ENCODE measurements at places on chromosomes 7 and 10.
A peak's percentile ranks its signal among the peaks of the same experiment; 100 is the strongest.

DNA sequence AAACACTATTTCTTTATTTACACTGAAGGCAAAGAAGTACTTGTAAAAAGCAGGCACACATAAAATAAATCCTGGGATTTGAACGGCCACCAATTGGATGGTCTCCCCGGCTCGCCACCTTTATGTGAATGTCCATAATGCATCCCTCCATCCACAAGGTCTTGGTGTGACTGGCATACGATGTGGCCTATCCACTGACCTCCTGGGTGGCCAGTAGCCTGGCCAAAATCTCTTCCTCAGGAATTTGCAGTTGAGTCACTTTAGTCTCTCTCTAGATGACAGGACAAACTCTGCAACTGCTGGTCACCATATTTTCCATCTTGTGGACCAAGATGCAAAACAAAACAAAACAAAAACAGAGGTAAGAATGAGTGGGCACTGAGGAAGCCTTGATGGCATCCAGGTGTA is 39.1 kb downstream of the CDK1 start:
- no peak for DNase-seq

DNA sequence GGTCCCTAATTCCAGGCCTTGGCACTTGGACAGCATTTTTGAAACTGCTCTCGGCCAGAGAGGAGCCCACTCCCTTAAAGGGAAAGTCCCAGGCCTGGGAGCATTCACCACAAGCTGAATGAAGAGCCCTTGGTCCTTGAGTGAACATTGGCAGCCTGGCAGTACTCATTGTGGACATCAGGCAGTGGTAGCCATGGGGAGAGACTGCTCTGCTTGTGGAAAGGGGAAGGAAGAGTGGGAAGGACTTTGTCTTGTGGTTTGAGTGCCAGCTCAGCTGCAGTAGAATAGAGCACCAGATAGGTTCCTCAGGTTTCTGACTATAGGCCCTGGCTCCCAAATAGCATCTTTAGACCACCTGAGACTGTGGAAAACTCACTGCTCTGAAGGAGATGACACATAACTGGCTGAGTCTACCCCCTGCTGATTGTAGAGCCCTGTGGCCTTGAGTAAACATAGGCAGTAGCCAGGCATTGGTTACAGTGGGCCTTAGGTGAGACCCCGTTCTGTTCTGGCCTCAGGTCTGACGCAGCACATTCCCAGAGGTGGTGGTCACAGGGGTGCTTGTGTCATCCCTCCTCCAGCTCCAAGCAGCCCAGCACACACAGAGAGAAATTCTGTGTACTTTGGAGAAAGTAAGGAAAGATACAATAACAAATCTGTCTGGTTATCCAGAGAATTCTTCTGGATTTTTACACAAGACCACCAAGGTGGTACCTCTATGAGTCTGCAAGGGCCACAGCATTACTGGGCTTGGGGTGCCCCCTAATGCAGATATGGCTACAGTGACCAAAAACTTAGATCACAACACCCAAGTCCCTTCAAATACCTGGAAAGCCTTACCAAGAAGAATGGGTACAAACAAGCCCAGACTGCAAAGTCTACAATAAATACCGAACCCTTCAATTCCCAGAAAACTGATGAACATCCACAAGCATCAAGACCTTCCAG is 153.8 kb downstream of the GNAI1 start:
- peak; percentile 40 for DNase-seq

- no peak for DNase-seq
Measured at GRCh38 chr10:112912410-112912928, 37.6 kb upstream of the TCF7L2 start.

GRCh38 chr7:2251841-2252771 is 10.1 kb downstream of the NUDT1 start:
- DNase-seq = peak; percentile 39

GRCh38 chr10:121462955-121463354 is 135.3 kb downstream of the FGFR2 start:
- no peak for DNase-seq

GRCh38 chr10:101693651-101693977 is 1.4 kb downstream of the FBXW4 start:
- DNase-seq = no peak

- DNase-seq = no peak
Measured at GRCh38 chr7:126529254-126529653, 723.5 kb downstream of the GRM8 start.

- no peak for DNase-seq
Measured at GRCh38 chr10:105702211-105702610, 1061.1 kb downstream of the SORCS3 start.

DNA sequence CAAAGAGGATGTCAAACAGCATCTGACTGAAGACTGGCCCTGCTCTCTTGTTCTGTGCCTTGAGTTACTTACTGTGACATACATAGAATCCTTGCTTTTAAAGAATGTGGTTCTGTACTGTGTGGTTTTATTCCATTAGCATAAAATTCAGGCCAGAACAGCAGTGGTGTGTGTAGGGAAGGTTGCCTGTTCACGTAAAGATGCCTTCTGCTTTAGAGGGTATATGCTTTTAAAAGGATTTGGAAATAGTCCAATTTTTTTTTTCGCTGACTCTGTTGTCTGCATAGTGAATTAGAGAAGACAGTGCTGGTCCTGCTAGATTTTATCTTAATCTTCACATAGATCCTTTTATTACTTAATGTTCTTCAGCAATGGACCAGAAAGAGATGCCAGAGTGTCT is 470.8 kb upstream of the SEMA3A start:
- DNase-seq = no peak

DNA sequence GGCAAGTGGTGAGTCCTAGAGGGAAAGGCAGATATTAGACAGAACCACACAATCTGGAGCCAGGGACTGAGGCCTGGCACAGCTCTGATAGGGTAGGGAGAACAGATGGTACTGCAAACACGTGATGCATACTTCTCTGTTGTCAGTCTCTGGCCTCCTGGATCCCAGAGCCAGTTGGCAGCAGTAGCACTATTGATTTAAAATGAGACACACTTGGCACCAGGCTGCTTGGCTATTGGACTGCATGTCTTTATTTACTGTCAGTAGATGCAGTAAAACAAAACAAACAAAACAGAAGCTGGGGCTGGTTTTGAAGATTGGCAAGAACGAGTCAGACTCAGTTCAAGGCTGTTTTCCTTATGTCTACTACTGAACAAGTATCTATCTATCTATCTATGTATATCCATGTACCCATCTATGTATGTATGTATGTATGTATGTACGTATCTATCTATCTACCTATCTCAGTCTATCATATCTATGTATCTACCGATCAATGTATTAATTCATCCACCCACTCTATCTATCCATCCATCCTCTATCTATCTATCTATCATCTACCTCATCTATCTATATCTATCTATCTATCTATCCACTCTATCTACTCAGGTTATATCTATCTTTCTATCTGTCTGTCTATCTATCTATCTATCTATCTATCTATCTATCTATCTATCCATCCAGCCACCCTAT is 23.4 kb upstream of the MGAM2 start:
- no peak for DNase-seq

DNA sequence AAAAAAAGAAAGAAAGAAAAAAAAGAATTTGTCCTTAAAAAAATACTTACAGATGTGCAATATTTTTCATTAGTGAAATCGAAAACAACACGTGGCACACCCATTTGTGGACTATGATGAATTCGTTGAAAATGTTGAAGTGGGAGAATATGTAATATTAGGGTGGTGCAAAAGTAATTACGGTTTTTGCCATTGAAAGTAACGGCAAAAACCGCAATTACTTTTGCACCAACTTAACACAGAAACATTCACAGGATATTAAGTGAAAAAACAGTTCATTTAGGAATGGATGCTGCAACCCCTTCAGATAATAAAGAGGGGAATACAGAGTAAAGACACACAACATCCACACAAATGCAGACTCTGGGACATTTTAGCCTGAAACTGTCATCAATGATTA is 96.0 kb downstream of the CALN1 start:
- no peak for DNase-seq

- no peak for DNase-seq
Measured at GRCh38 chr7:116984917-116985316, 31.6 kb downstream of the ST7 start.

DNA sequence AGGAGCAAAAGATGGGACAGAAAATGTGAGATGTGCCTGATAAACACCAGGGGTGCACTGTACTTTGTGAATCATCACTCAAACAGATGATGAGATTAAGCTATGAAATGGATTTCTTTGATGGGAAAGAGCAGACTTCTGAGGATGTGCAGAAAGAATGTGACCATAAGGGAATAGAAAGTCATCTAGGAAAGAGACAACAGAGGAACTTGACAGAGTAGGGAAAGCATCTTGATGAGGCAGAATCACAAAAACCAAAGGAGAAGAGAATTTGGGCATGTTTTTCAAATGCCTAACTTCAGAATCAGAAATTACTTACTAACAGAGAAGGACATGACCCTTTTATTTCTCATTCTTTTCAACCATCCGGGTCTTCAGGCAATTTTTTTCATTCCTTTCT is 82.4 kb upstream of the LRRTM3 start:
- DNase-seq = no peak

DNA sequence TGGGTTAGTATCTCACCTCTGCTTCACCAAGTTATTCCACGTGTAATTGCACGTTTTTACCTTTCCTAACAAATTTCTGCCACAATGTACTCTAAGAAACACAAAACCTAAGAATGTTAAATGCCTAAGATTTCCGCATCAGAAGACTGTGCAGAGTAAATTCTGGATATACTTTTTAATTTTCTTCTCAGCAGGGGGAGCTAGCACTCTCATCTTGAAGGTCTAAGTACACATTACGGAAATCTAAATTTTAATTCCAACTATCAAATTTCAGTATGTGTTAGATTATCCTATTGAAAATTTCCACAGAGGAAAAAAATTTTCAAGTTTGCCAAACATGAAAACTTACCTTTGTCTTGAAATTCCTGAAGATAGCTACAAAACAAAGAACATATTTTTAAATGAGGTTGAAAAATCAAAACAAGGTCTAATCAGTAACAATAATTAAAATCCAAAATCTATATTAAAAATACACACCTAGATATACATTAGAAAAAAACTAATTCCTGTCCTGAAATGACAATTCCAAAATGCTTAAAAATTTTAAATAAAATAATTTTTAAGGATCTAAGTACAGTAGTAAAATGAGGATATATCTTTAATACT is 10.5 kb downstream of the SKAP2 start:
- peak; percentile 20 for DNase-seq

DNA sequence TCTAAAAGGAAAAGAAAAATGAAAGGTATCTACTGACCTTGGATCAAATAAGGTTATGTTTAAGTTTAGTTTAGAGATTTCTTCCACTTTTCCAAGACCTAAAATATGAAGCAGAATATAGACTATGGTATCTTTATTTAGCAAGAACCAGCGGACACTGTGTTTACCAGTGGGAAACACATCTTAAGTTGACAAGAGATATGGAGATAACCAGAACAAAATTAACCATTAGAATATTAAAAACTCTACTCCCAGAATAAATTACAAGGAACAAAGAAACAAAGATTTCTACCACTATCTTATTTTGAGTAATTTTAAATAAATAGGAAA is 86.9 kb downstream of the IMMP2L start:
- no peak for DNase-seq

GRCh38 chr7:155191137-155191536 is 106.5 kb upstream of the INSIG1 start:
- no peak for DNase-seq

DNA sequence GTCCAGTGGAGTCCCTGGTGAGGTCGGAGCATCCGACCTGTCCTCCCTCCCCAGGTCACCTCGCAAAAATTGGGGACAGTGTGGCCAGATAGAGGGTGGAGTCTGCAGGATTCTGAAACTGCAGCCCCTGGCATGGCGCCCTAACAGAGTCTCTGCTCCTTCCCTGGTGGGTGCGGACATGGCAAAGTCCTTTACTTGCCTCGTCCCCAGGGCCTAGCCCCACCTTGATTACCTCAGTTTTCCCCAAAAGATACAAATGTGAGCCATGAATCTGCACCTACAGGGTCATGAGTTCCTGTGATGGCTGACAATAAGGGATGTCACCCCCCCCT is 47.7 kb downstream of the NPVF start:
- no peak for DNase-seq

- no peak for DNase-seq
Measured at GRCh38 chr10:98745645-98746044, 298.9 kb upstream of the HPS1 start.

DNA sequence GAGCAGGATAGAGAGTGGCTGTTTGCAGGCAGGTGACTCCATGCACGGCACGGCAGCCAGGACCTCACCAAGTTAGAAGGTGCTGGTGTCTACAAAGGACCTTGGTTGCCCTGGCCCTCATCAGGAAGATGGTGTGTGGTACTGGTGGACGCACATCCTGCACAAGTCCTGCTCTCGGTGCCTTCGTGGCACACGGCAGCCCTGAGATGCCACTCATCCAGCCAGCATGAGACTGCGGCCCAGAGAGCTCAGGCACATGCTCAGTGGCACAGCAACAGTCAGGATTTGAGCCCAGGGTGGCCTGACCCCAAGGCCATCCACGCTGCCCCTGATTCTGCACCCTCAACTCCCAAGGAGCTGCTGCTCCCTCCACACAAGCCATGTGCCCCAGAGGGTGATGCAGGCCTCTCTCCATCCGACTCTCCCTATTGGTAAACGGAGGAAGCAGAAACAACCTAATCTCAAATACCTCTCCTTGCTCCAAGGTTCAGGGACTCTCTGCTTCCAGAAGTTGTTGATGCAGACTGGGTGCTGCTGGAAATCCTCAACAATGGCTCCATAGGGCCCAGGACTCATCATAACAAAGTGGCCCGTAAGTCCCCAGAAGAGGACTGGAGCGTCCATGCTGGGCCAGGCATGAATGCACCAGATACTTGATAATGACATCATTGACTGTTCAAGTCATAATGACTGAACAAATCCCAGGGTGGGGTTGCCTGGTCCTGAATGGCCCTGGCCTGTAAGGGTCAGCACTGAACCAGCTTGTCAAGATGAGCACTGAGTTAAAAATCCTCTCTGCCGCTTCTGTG is 93.6 kb downstream of the ARHGAP22 start:
- no peak for DNase-seq

GRCh38 chr7:26964156-26964808 is 99.9 kb upstream of the SKAP2 start:
- no peak for DNase-seq

DNA sequence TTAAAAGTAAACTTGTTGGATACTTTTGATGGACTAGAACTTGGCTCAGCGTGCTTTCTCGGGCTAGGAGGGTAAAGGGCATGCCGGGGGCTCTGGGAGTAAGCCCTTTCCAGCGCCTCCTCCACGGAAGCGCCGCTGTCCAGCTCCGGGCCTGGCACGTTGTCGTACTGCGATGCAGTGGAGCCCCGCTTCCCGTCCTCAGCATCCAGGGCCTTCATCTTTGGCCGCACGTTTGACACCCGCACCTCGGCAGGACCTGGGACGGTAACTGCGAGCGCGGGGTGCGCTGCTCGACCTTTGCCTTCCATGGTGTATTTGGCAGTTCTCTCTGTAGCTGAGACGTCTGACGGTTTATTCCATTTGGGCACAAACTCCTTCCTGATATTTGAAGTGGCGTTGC is 148.3 kb downstream of the USP6NL start:
- no peak for DNase-seq

DNA sequence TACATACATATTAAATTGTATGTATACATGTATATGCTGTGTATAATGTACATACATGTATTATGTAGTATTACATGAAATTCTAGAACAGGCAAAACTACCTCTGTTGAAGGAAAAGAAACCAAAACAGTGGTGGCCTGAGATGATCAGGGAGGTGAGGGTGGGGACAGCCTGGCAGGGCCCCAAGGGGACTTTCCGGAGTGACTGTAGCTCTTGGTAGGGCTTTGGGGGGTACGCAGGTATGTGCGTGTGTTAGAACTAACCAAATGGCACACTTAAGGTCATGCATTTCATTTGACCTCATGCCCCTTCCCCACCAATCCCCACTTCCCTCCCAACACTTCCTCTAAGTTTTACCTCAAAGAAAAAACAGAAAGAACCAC is 31.3 kb downstream of the CTBP2 start:
- DNase-seq = no peak

GRCh38 chr7:157907091-157907490 is 570.3 kb downstream of the DNAJB6 start:
- no peak for DNase-seq
